CD8-positive, alpha-beta memory T cell (primary cell): ENCODE measurements at places on chromosomes 3 and 15. TPM values are rescaled to one million over a fixed set of nuclear protein-coding genes. Genes with fewer than 3 reads are reported as not detected.

DNA sequence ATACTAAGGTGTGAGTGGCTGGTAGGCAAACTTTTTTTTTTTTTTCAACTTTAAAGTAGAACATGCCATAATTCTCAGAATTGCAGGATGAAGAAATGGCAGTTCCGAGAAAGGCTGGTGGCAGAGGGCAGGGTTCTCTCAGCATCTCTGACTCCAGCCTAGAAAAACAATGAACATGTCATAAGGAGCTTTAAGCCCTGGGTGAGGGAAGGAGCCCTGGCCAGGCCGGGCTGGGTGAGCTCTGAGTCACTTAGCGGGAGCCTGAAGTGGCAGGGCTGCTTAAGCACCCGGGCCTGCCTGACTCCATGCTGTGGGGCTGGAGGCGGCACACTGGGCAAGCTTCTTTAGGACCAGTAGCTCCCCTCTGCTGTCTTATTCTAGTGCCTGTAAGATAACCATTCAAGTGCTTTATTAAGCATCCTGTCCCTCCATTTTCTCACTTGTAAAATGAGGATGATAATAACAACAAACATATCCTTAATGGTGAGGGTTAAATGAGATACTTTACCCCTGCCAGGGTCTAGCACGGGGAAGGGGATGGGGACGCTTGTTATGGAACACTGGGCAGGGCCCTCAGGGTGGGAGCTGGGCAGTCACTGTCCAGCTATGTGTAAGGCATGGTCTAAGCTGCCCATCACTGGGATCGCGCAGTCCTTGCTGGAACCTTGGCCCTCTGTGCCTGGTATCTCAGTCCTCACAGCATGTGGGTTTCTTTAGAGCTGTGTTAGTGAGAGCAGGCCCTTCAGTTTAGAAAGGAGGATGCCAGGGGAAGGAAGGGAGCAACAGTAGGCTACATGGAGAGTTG, 18.4 kb downstream of the SMAD6 start:
- peaks cover 17% of the 10 kb centered on the region for H3K4me1 ChIP-seq
- H3K36me3 ChIP-seq, result no peaks in the 10 kb centered on the region
- no peak overlapping the region for H3K27ac ChIP-seq
- no peaks in the 10 kb centered on the region for H3K27me3 ChIP-seq

GRCh38 chr3:64530434-64531049, 157.3 kb downstream of the ADAMTS9 start:
- H3K27me3 ChIP-seq, result no peaks in the 10 kb centered on the region
- DNase-seq, result no peak

- H3K36me3 ChIP-seq, result peaks cover 46% of the 10 kb centered on the region
- DNase-seq, result no peak
- no peak overlapping the region for H3K27ac ChIP-seq
- no peaks in the 10 kb centered on the region for H3K27me3 ChIP-seq
Measured at GRCh38 chr3:45984331-45985312, 11.0 kb downstream of the FYCO1 start.

EOMES gene
- 188 TPM for polyA plus RNA-seq

CPNE9 gene
- not detected for polyA plus RNA-seq
